Memory B cell (primary cell): ENCODE measurements at places on chromosomes 2 and 18.

DNA sequence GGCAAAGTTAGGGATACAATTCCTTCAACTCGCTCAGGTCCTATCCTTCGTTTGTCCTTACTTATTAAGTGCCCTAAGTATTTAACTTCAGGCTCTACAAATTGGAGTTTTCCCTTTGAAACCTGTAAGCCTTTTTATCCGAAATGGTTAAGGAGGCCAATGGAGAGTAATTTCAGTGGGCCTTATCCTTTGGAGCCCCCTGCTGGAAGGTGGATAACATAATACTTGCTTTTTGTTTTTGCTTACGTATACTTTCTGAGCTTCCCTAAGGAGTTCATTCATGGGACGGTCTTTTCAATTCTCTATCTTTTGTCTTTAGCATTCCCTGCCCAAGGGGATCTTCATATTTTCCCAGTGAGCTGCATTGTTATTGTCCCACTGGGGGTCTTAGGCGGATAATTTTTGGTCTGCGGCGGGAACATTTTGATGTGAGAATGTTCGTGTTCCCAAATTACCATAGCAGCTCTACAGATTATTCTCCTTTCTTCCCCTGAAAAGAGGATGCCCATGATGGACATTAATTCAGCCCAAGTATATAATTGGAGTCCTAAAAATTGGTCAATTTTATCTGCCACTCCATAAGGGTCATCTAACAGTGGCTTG is 34.4 kb upstream of the TRAPPC8 start:
- DNase-seq, result peak; percentile 30

GRCh38 chr2:29990129-29990528 is 68.7 kb upstream of the ALK start:
- DNase-seq, result no peak

DNA sequence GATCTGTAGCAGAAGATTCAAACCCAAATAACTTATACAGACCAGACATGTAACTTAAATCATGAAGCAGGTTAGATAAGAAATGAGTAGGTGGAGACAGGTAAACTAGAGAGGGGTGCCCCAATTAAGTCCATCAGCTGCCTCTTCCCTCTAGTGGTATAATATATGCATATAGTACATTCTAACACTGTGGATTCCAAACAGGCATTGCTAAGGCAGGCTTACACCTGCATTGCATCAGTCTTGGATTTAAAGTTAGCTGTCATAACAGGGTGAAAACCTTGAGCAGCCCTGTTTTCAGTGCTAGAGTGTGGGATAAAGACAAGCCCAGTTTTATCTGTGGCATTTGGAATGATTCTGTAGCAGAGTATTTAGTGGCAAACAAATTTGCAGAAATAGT is 63.4 kb downstream of the NYAP2 start:
- no peak for DNase-seq

DNA sequence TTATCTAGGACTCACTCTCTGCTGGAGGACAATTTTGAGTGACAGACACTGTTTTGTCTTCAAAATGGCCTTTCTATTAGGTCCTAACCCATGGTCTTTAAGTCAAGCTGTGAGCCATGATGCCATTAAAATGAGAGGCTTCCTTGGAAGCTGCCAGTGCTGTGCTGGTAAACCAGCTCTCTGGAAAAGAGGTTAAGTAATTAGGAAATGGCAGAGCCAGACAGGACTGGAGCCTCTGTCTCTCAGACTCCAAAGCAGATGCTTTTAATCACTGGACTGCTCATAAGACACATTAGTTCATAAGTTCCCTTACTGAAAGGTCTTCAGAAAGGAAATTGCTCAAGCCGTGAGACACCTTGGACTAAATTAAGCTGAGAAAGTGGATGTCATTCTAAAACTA is 25.8 kb upstream of the LHCGR start:
- DNase-seq, result no peak

DNA sequence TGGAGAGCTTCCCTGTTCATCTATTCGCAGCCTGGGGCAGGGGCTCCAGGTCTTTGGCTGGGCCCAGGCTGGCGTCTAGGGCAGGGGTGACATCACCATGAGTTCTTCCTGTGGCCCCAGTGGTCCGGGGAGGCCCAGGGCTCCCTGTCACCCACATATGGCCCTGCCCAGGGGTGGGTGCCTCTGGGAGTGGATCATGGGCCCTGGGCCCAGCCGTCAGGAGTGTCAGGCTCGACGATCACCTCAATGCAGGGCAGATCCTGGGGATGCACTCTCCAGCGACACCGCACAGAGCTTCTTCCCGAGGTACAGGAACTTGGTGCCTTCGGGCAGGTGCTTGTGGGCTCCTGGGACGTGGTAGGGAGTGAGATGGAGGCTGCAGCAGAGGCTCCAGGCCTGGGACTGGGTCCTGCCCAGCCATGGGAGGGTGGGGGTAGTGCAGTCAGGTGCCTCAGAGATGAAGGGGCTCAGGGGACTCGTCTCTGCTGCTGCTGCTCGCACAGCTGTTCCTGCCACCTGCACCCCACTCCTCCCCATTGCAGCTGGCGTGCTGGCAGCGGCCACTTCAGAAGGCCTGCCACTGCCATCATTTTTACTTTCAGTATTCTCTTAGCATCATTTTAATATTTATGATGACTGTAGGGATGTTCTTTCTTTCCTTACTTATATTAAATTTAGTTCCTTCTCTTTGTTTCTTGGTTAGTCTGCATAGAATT is 196.0 kb upstream of the VRK2 start:
- no peak for DNase-seq

GRCh38 chr2:45882707-45883602 is 231.5 kb downstream of the PRKCE start:
- no peak for DNase-seq

DNA sequence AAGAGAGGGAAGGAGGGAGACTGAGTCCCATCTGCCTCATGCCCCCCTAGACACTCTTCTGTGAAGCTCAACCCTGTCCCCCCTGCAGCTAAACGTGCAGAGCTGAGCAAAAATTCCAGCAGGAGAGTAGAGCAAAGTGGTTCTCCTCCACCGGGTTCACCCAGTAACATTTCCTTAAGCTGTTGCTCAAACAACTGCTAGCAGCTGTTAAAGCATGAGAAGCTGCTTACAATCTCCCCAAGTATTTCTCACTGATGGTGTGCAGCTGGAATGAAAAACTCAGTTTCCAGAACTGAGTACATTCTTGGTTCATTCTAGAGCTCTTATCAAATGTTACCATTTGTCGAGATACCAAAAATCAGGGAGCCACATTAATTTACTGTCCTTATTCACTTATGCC is 92.3 kb downstream of the STK39 start:
- DNase-seq, result no peak

GRCh38 chr2:20745924-20746555 is 76.9 kb downstream of the LDAH start:
- no peak for DNase-seq

DNA sequence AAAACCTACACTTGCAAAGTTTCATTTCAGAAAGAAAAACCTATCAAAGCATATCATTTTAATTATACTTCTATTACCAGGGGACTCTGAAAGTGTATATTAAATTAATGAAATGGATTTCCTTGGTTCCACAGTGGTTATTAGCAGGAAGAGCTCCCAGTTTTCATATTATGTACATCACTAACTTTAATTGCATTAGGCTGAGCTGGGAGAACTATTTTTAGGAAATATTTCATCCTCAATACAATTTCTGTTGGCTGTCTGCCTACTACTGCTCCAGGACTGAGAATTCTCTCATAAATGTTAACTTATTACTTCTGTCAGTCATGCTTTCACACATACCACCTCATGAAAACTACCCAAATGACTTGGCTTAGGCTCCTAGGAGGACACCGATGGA is 301.4 kb downstream of the CMPK2 start:
- DNase-seq, result no peak
